ENCODE measurements at places on chromosomes 7 and 10.

DNA sequence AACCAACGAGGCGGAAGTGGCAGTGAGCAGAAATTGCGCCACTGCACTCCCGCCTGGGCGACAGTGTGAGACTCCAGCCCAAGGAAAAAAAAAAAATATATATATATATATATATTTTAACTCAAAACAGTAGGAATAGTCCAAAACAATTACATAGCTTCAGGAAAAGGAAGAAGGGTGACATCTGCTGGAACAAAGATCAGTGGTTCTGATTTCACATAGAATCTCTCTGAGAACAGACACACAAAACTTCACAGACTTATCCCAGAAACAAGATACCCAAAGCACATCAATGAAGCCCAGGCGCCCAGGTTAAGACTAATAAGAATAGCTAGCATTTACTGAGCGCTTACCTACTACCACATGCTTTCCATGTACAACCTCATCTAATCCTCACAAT is 45.0 kb downstream of the DNMBP start:
- peak; percentile 48 for DNase-seq

- DNase-seq, result no peak
These were observed 65.2 kb upstream of the EMX2 start for GRCh38 chr10:117477211-117477947.

DNA sequence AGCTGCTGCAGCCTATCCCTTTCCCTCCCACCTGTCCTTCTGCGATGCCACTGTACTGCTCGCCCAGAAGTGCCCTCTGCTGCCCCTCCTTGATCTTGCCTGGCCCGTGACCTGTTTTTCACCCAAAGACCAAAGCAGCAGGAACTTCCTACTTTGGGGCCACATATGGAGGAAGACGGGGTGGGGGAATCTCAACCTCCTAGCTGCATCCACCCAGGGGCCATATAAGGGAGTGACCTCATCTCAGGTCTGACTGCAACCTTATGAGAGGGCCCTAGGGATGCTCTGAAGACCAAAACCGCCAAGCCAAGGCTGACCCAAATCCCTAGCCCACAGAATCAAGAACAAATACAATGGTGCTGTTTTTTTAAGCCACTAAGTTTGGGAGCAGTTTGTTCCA is 15.7 kb downstream of the PRKCQ start:
- no peak for DNase-seq

DNA sequence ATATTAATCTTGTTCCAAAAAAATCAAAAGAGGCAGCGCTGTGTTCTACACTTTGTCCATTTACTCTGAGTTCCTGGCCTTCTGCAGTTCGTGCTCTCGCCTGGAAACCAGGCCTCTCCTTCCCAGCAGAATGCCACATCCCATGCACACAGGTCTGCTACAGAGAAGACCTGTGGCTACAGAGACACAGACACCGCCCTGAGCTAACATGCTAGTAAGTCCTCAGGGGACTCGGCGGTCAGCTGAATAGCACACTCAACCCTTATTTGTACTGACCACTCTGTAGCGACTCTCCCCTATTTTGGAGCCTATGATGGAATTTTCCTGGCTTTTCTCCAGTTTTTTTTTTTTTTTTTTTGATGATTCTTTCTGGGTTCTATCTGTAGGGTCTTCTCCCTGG is 12.8 kb downstream of the CREB3L2 start:
- DNase-seq, result no peak

DNA sequence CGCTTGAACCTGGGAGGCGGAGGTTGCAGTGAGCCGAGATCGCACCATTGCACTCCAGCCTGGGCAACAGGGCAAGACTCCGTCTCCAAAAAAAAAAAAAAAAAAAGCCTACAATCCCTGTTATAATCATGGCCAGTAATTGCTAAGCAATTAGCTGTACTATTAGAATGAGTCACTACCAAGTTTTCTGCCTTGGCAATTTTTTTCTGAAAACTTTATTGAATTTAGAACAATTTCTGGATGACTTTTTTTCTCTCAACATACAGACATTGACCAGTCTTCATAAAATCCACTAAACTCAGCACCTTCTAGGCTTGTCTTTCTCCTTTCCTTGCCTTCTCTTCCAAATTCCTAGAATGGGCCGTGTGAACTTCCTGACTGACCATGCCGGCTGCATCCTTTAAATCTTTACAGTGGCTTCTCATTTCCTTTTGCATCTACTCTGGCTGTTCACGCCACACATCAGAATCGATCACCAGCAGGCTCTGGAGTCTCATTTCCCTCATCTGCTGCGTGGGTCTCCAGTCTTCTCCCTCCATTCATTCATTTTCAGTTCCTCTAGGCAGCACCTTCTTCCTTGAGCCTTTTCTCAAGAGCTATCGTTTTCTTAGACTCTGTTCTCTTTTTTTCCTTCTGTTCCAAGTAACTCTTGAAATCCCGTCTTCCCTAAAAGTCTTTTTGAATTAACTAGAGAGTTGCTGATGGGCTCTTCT is 107.9 kb downstream of the KAT6B start:
- DNase-seq, result no peak

All from ELR (cell line).